ENCODE measurements at places on chromosomes 3 and 15.

- DNase-seq, result no peak
Measured at GRCh38 chr3:194386066-194386465, 13.0 kb downstream of the GP5 start.

- DNase-seq, result no peak
Measured at GRCh38 chr15:63729115-63729884, 104.4 kb downstream of the HERC1 start.

DNA sequence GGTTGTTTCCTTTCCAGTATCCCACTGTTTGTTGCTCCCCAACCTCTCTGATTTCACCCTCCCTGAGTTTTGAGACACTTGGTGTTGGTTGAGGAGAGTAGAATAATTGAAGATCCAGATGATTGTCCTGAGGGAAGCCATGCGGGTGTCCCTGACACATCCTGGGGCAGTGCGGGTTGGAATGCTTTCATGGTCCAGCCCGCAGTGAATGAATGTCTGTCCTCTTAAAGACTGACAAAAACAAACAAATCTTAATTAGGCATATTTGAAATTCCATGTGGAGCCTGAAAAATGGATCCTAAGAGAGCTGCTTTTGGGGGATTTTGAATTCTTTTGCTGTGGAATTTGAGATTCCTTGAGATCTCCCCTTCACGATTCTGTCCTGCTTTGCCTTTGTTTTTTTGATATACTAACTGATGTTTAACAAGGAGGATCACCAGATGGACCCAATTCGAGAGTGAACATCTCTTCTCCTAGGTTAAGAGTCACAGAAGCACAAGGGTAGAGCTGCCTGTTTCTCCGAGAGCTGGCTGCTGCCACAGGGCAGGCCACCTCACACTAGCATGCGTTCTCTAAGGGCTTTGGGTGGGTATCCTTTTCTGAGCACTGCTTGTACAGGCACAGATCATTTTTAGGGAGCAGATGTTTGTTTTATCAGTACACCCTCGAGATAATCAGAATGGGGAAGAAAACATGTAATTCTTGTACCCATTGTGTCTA is 47.4 kb downstream of the GPR171 start:
- DNase-seq, result no peak

DNA sequence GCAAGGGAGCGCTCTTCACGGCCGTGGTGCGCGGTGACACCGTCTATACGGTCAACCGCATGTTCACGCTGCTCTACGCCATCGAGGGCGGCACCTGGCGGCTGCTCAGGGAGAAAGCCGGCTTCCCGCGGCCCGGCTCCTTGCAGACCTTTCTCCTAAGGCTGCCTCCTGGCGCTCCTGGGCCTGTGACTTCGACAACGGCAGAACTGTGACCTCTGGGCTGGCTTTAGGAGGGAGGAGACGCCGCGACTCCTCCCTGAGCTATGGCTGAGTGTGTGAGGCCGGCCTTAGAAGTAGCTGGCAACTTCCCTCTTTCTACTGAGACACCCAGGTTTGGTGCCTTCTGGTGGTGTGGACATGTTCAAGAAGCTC is 1.4 kb downstream of the KBTBD13 start:
- peak; percentile 32 for DNase-seq

- no peak for DNase-seq
Measured at GRCh38 chr15:90570643-90571042, 40.9 kb downstream of the CRTC3 start.

DNA sequence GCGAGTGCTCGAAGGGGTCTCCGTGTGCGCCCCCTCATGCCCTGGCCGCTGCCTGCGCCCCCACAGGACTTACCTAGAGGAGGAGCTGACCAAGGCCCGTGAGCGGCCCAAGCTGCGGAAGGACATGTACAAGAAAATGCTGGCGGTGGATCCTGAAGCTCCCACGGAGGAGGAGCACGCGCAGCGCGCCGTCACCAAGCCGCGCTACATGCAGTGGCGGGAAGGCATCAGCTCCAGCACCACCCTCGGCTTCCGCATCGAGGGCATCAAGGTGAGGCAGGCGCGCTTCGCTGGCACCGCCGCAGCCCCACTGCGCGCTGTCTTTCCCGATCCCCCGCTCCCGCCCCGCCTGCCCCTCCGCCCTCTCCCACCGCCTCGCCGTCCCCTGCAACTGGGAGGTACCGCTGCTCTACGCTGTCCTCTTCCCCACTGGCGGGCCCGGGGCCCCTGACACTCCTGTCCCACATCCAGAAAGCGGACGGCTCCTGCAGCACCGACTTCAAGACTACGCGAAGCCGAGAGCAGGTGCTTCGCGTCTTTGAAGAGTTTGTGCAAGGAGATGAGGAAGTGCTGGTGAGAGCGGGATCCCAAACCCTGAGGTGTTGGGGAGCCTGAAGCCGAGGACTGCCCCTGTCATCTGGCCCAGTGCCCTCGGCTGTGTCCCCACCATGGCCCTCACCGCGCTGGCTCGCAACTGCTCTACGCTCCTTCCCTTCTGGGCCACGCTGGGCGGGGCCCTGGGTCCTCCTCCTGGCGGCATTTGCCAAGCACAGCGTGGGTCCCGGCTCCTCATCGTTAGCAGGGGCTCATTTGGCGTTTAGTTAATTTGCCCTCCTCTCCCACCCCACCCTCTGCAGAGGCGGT is 8.5 kb downstream of the ITPKA start:
- no peak for DNase-seq

DNA sequence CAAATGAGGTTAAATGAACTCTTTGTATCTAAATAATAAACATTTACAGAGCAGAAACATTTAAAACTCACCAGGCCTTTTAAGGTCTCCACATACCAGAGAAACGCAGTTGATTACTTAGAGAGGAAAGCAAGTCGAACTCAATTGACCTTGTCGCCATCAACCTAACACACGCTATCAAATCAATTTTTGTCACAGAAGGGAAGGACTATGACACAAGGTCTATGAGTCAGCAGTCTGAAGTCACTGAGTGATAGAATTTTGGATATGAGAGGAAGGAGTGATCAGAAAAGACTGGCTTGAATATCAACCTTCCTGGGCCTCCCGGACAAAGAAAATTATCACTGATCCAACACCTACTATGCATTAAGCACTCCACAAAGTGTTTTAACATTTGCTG is 514.4 kb upstream of the ZNF385D start:
- no peak for DNase-seq

DNA sequence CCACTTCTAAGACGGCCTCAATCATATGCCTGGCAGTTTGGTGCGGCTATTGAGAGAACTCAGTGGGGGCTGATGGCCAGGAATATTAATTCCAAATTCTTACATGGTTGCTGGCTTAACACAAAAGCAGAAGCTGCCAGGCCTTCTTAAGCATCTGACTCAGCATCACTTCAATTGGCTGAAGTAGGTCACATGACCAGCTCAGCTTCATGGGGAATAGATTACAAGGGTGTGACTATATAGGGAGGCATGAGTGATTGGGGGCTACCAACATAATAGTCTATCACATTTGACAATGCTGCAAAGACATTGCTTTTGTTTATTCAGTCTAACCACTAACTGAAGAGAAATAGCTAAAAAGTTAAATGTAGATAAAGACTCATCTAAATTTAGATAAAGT is 101.6 kb upstream of the ANKRD28 start:
- DNase-seq, result no peak

DNA sequence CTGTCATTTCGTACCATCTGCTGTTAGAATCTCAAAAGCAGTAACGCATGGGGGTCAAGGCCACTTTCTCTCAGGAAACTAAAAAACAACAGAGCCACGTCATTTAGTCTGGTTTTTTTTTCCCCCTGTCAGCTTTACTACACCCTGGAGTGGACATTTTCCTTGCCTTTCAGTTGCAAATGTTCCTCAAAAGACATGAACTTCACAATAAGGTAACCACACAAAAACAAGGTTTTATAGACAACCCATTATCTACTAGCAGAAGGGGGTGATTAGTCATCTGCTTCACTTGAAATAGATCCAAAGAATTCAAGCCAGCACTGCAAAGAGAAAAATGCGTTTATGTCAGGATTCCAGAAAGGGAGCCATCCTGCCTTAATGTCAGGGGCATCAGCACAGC is 171.8 kb upstream of the CDIN1 start:
- no peak for DNase-seq

DNA sequence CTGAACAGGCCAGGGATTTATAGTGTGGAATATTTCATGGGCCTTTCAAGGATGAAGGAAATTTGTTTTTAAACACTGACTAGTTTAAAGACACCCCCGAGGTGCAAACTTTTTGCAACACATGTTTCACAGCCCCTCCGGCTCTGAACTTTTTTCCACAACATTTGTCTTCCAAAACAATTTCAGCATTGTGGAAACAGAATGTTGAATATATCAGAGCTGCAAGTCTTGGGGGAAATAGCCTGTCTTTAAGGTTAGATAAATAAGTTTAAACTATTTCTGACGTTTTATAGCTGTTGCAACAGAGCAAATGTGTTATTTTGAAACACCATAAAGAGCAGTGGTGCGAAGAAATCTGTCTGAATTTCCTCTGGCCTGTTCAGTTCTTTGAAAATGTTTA is 229.2 kb upstream of the GOLGA6L4 start:
- no peak for DNase-seq

DNA sequence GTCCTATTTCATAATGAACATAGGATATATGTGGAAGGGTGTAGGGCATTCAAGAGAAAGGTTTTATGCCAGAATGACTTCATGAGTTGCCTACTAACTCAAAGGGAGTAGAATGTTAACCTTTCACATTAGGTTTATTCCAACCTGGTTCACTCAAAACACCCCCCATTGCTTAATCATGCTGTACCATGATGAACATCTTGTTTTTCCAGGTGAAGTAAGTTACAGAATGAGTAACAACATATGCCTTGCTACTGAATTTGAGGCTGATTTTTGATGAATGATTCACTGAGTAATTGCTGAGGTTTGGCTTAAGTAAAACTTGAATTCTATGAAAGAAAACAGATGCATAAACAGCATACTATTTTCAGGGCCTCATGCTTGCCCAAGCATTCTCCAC is 5.9 kb upstream of the CLDN16 start:
- DNase-seq, result no peak

DNA sequence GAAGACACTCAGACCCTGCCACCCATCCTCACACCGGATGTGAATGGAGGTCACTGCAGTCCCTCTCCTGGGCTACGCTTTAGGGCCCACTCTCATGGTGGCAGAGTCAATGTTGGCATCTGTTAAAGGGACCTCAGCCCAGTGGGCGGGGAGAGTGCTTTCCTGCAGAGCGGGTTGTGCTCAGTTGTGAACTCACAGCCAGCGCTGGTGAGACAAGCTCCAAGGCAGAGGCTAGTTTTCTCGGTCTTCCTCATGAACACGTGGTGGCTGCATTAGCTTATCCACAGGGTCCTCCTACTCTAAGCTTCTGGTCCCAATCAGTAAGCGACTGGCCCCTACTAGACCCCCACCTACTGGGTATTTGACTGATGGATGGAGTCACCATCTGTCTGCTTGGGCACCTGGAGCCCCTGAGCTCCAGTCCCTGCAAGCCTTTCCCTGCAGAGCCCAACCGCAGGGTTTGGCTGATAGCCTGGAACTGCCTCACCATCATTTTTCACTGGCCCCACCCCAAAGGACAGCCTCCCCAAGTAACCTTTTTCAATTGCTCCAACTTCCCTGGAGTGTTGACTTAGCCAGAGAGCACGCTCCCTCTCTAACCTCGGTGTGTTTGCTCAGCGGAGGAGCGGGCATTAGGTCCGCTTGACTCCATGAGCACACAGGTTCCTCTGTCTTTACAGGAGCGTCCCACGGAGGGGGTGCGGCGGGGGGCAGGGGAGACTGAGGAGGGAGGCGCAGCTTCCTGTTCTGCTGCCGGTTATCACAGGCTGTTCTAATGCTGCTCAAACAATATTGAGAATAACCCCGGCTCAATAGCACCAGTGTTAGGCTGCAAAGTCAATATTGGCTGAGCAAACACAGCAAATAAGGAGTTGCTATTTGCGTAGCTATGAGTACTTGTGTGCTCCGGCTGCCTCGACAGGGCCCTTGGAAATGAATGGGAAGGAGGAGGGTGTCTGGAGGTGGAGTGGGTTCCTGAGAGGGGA is 141.7 kb downstream of the RPLP1 start:
- DNase-seq, result no peak

DNA sequence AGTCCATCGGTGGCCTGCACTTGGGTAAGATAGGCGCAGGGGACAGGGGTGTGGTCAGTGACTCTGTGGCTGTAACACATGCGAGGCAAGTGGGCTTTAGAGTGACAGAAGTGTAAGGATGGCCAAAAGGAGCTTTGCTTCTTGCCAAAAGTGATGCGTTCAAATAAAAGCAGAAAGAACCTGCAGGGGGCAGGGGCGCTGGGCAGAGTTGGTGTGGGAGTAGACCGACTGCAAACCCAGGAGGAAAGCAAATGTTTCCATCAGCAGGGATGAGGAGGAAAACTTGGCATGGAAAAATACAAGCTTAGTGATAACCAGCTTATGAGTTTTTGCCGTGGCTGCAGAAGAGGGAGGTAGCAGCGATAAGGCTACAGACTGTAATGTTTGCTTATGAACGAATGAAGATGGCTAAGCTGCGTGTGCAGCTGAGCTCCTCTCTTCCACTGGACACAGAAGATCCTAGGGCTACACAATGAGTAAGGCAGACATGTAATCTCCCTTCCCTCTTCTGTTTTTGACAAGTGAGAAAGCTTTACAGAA is 149.4 kb downstream of the WNT5A start:
- DNase-seq, result no peak

GRCh38 chr15:80070840-80071239 is 11.4 kb downstream of the ZFAND6 start:
- no peak for DNase-seq

- DNase-seq, result no peak
Measured at GRCh38 chr3:178971614-178972013, 100.0 kb downstream of the ZMAT3 start.

GRCh38 chr3:127013758-127014535 is 31.0 kb downstream of the PLXNA1 start:
- no peak for DNase-seq

GRCh38 chr3:138724443-138724842 is 110.3 kb downstream of the PIK3CB start:
- DNase-seq, result no peak

DNA sequence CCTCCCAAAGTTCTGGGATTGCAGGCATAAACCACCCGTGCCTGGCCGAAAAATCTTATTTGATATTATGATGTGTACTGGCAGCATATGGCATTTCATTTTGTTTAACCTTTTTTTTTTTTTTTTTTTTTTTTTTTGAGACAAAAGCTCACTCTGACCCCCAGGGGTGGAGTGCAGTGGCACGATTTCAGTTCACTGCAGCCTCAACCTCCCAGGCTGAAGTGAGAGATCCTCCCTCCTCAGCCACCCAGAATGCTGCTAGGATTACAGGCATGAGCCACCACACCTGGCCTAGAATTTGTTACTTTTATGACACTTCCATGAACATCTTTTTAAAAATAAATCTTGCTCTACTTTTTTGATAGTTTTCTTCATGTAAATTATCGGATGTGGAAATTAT is 12.0 kb downstream of the TERB2 start:
- DNase-seq, result no peak
